ENCODE measurements at places on chromosomes 1 and 21.

- no peak for DNase-seq
Measured at GRCh38 chr1:97379387-97380075, 541.3 kb downstream of the DPYD start.

GRCh38 chr1:229251185-229251584, 19.7 kb upstream of the RAB4A start:
- no peak for DNase-seq

DNA sequence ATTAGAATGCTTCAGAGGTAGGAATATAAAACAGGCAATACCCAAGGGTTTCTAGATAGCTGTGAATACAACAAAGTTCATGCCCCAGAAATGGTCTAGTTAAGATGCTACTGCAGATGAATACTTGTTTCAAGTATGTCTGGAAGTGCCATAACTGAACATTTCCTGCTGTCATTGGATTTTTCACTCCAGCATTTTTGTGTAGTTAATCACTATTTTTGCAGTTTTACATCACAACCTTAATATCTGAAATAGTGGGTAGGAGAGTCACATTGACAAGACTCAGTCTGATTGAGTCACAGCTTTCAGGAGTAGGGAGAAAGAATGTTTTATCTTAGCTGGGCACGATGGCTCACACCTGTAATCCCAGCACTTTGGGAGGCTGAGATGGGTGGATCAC, 126.4 kb upstream of the C1orf21 start:
- no peak for DNase-seq

GRCh38 chr1:19949016-19949415, 25.6 kb upstream of the PLA2G2E start:
- no peak for DNase-seq

- no peak for DNase-seq
Measured at GRCh38 chr1:187928288-187928687, 1099.5 kb downstream of the PLA2G4A start.

GRCh38 chr1:50454911-50455310, 31.7 kb upstream of the DMRTA2 start:
- no peak for DNase-seq

- no peak for DNase-seq
Measured at GRCh38 chr1:26721669-26722355, 26.0 kb downstream of the ARID1A start.

- peak; percentile 54 for DNase-seq
Measured at GRCh38 chr21:28745131-28746016, 247.3 kb downstream of the LTN1 start.

GRCh38 chr1:168585191-168585590, 8.8 kb downstream of the XCL1 start:
- DNase-seq = no peak

GRCh38 chr1:201265756-201266155, 17.6 kb upstream of the PKP1 start:
- DNase-seq = no peak

- DNase-seq = no peak
Measured at GRCh38 chr1:80535466-80535865, 1265.3 kb upstream of the ADGRL2 start.

- no peak for DNase-seq
Measured at GRCh38 chr1:155651861-155652661, 36.5 kb downstream of the YY1AP1 start.

DNA sequence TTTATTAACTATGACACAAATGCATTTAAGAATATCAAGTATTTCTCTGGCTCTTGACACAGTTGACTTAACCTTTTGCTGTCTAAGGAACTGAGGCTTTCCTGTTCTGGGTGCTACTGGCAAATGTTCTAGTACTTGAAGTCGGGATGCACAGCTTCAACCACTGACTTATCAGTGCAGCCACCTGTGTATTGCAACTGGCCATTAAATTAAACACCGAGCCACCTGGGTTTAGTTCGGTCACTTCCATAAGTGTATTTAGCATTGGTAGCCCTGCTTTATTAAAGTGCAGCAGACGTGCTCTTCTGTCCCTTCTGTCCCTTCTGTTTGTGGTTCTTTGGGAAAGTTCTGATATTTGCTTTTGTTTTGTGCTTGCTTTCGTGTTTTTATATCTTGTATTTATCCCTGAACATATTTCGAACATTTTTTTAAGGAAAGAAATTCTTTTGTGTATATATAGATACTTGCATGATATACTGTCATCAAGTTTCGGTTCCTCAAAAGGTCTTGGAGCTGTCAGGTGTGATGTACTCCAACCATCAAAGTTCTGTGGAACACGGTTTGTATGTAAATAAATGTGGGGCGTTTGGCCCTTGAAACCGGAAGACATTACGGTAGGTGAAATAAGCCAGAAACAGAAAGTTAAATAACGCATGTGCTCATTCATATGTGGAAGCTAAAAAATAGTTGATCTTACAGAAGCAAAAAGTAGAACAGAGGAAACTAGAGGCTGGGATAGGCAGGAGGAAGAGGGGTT, 297.9 kb upstream of the GREM2 start:
- DNase-seq = no peak

DNA sequence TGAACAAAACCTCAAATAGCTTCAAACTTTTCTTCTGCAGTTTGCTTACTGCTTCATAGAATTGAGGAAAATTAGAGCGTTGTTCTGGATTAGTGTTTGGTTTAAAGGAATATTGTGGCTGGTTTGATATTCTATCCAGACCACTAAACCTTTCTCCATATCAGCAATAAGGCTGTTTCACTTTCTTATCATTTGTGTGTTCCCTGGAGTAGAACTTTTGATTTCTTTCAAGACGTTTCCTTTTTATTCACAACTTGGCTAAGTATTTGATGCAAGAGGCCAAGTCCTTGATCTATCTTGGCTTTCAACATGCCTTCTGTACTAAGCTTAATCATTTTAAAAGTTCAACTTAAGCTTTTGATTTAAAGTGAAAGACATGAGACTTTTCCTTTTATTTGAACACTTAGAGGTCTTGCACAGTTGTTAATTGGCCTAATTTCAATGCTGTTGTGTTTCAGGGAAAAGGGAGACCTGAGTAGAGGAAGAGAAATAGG, 359.1 kb downstream of the S1PR1 start:
- DNase-seq = no peak

DNA sequence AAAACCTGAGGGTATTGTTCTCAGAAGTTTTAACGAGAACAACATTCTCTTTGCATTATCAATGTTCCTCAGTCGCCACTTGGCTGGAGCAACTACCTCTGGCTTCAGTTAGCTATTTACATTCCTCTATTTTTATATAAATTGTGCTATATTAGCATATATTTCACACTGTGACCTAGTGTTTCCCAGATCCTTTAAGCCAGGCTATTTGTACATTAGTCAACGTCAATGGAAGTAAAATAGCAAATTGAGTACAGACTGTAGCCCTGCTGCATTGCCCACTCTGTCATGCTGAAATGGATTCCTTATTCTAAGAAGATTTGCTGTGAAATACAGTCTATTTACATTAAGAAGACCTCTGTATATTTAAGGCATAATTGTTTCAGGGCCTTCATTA, 213.8 kb downstream of the ROR1 start:
- no peak for DNase-seq

DNA sequence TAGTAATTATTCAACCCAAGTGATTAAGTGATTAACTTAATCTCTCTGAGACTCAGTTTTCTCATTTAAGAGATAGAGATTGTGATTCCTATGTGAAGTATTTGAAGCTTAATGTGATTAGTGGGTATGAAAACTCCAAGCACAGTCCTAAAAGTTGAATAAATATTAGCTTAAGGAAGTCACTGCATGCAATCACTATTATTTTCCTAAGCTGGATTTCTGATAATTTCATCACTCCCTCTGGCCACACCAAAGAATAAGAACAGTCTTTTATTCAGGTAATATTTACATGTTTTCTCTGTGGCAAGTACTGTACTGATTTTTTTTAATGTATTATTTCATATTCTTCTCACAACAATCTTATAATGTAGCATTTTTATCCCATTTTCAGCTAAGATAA, 31.1 kb downstream of the CD55 start:
- DNase-seq = no peak

GRCh38 chr1:182615468-182616129, 11.4 kb upstream of the RGS16 start:
- DNase-seq = peak; percentile 31

DNA sequence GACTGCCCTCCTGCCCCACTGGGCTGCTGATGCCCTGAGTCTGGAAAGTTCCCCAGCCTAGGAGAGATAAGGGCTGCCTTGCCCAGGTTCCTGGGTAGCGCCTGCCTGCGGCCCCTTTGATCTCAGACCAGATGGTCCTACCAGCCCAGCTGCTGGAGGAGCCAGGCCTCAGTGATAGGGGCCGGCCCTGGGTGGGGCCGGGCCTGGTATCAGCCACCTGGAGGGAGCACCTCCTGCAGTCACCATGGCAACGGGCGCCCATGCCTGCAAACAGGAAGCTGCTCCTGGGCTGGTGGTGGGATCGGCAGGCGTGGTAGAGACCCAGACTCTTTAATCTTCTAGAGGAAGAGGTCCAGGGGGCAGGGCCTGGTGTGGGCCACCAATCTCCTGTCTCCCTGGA, 119.7 kb upstream of the WNT4 start:
- DNase-seq = no peak

- DNase-seq = no peak
Measured at GRCh38 chr1:218383681-218384080, 38.5 kb downstream of the TGFB2 start.

- DNase-seq = no peak
Measured at GRCh38 chr1:111576547-111576946, 43.0 kb upstream of the RAP1A start.

DNA sequence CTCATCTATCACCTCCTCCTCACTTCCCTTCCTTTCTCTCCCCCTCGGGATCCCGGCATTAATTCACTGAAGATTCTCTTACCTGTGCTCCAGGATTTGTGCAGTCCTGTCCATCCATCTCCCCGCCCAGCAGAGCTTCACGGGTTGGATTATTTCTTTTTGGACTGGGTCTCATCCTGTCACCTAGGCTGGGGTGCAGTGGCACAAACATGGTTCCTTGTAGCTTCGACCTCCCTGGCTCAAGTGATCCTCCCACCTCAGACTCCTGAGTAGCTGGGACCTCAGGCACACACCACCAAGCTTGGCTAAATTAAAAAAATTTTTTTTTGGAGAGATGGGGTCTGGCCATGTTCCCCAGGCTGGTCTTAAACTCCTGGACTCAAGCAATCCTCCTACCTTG, 12.3 kb upstream of the CSF3R start:
- no peak for DNase-seq

GRCh38 chr1:205610901-205611466, 20.8 kb downstream of the ELK4 start:
- no peak for DNase-seq

- no peak for DNase-seq
Measured at GRCh38 chr1:9289711-9290485, 2.8 kb upstream of the SPSB1 start.

DNA sequence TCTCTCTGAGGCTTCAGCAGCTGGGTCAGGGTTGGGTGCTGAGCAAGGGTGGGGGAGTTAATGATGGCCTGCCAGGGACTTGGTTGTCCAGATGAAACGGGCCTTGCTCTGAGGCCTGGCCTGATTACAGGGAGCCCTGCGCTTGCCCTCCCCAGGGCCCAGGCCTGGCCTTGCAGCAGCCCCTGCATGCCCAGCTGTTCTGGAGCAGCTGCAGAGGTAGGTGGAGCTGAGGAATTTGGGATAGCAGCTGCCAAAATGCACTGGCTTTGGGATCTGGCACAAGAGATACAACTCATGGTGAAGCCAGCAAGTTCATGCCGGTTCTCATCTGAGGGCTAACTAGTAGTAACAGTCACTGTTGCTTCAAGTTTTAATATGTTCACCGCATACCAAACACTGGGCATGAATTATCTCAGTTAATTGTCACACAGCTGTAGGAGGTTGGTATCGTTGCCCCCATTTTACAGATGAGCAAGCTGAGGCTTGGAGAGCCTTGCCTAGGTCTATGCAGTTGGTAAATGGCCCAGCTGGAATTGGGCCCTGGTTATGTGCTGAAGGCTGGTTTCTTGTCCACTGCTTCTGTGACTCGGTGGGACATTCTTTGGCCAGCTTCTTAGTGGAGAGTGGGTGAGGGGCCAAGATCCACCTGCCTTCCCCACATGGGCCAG, 7.3 kb upstream of the SERINC2 start:
- DNase-seq = no peak

DNA sequence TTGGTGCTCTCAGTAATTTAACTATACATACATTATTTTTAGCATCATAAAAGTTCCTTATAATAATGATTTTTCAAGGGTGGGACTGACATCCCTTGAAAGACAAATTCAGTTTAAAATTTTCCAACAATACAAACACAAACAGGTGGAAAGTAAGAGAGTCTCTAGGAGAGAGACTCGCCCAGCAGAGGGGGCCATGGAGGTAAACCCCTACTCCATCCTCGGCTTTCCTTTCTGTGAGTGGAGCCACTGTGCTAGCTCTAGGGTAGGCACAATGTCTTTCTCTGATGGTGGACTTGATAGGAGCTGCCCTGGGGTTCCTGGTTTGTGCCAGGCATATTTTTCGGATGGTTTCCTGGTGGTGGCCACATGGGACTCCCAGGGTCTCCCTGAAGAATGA, 8.3 kb downstream of the CSMD2 start:
- no peak for DNase-seq

All from effector CD4-positive, alpha-beta T cell (primary cell).